ENCODE measurements at places on chromosomes 5 and 9. TPM values are rescaled to one million over a fixed set of nuclear protein-coding genes. Genes with fewer than 3 reads are reported as not detected.

The IL33 gene
- 78.3 TPM for total RNA-seq

The LCN9 gene
- not detected for total RNA-seq

The MYOZ3 gene
- under 0.01 TPM for total RNA-seq

The GRPEL2 gene
- total RNA-seq: 30.5 TPM

The ANKRD34B gene
- not detected for total RNA-seq

All from epithelial cell of umbilical artery (primary cell).